ENCODE measurements at places on chromosomes 5 and 9. TPM values are rescaled to one million over a fixed set of nuclear protein-coding genes. Genes with fewer than 3 reads are reported as not detected.
A peak's percentile ranks its signal among the peaks of the same experiment; 100 is the strongest.

Gene DRD1
- total RNA-seq = 0.06 TPM

DNA sequence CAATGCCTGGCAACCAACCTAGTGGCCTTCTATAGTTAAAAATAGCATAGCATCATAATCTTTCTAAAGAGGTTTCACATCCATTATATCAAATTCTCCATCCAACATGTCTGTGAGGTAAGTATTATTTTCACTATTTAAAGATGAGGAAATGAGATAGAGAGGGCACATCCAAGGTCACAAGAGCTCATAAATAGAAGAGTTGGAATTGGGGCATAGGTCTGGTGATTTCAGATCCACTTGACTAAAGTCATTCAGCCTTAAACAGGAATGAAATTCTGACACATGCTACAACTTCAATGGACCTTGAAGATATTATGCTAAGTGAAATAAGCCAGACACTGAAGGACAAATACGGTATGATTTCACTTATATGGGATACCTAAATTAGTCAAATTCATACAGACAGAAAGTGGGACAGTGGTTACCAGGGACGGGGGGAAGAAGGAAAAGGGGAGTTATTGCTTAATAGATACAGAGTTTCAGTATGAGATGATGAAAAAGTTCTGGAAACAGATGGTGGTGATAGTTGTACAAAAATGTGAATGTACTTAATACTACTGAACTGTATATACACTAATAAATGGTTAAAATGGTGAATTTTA lies 259.6 kb upstream of the NR4A3 start:
- H3K4me1 ChIP-seq = no peaks in the 10 kb centered on the region
- H3K36me3 ChIP-seq = no peaks in the 10 kb centered on the region
- no peak overlapping the region for H3K4me3 ChIP-seq
- no peak overlapping the region for H3K27ac ChIP-seq

GRCh38 chr5:50768634-50769033 lies 102.2 kb downstream of the PARP8 start:
- H3K27me3 ChIP-seq = no peaks in the 10 kb centered on the region
- H3K4me1 ChIP-seq = no peaks in the 10 kb centered on the region
- H3K4me3 ChIP-seq = no peak overlapping the region
- H3K36me3 ChIP-seq = no peaks in the 10 kb centered on the region
- no peak overlapping the region for H3K27ac ChIP-seq

DNA sequence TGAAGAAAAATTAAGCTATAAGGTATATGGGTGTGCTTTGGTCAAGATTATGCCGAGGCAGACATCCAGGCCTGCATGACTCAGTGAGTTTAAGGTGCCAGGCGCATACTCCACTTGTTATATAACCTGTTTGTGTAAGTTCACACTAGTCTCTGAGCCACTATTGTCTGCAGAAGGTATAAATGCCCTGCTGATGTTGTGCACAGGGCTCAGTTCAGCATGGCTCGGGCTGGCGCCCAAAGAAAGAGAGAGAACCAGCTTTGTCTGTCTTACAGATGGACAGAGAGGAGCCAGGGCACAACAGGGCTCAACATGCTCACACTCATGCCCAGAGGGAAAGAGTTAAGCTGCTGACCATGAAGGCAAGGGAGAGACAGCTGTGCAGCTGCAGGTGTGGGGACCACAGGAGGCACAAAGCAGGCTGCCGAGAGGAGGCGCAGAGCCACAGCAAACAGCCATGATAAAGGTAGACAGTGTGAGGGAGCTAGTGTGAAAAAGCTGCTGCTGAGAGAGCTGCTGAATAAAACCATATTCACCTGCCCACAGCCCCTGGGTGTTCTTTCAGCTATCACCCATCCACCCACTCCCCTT lies 1587.6 kb upstream of the C9orf72 start:
- no peak overlapping the region for H3K4me3 ChIP-seq
- no peaks in the 10 kb centered on the region for H3K36me3 ChIP-seq
- H3K27me3 ChIP-seq = no peaks in the 10 kb centered on the region
- no peak overlapping the region for H3K27ac ChIP-seq

DNA sequence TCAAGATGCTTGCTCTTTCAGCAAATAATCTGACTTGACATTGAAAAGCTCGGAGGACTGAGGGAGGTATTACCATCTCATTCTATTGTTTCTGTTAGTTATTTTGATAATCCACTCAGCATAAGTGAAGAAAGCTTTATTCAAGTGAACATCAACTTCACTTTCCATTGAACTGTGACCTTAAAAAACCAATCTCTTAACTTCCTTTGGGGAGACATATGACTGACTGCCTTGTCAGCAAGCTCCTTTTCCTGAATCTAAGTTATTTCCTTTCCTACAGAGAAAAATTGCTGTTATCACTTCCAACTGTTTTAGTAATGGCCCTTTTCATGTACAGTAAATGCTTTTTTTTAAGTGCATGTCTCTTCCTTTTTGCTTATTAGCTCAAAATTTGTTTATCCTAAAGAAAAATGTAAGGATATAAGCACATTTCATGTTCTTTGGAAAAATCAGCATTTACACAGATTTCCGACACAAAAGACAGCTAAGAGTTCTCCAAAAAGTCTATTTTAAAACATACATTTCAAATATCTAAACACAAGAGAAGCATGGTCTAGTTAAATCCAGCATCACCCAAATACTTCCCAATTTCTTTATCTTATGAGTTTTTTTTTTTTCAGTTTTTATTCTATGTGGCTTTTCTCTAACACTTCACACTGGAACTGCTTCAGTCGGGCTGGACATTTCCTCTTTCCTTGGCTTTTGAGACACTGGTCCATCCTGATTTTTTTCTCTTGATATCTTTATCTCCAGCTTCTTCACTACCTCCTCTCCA lies 117.9 kb upstream of the DAB2 start:
- no peak overlapping the region for H3K27ac ChIP-seq
- H3K27me3 ChIP-seq = no peaks in the 10 kb centered on the region
- no peak for DNase-seq
- H3K4me3 ChIP-seq = no peak overlapping the region

- peaks cover 18% of the 10 kb centered on the region for H3K4me1 ChIP-seq
- DNase-seq = no peak
- no peaks in the 10 kb centered on the region for H3K36me3 ChIP-seq
- H3K4me3 ChIP-seq = no peak overlapping the region
- no peaks in the 10 kb centered on the region for H3K27me3 ChIP-seq
These were observed 3.0 kb upstream of the AUH start for GRCh38 chr9:91364702-91365101.

GRCh38 chr9:86452201-86452828 lies 98.1 kb upstream of the TUT7 start:
- H3K36me3 ChIP-seq = no peaks in the 10 kb centered on the region
- H3K27ac ChIP-seq = no peak overlapping the region
- H3K4me1 ChIP-seq = peaks cover 22% of the 10 kb centered on the region
- no peaks in the 10 kb centered on the region for H3K27me3 ChIP-seq

- no peak for DNase-seq
- no peaks in the 10 kb centered on the region for H3K27me3 ChIP-seq
- H3K27ac ChIP-seq = no peak overlapping the region
- H3K4me1 ChIP-seq = no peaks in the 10 kb centered on the region
These were observed 48.5 kb downstream of the PLEKHG4B start for GRCh38 chr5:140443-140829.

GRCh38 chr5:37860206-37860605 lies 20.4 kb upstream of the GDNF start:
- no peaks in the 10 kb centered on the region for H3K36me3 ChIP-seq
- H3K27ac ChIP-seq = no peak overlapping the region
- H3K4me1 ChIP-seq = no peaks in the 10 kb centered on the region
- no peak overlapping the region for H3K4me3 ChIP-seq
- H3K27me3 ChIP-seq = no peaks in the 10 kb centered on the region

GRCh38 chr5:74945561-74946165 lies 79.5 kb upstream of the FAM169A start:
- H3K27ac ChIP-seq = no peak overlapping the region
- no peak overlapping the region for H3K4me3 ChIP-seq
- no peak for DNase-seq
- no peaks in the 10 kb centered on the region for H3K36me3 ChIP-seq
- H3K4me1 ChIP-seq = no peaks in the 10 kb centered on the region

DNA sequence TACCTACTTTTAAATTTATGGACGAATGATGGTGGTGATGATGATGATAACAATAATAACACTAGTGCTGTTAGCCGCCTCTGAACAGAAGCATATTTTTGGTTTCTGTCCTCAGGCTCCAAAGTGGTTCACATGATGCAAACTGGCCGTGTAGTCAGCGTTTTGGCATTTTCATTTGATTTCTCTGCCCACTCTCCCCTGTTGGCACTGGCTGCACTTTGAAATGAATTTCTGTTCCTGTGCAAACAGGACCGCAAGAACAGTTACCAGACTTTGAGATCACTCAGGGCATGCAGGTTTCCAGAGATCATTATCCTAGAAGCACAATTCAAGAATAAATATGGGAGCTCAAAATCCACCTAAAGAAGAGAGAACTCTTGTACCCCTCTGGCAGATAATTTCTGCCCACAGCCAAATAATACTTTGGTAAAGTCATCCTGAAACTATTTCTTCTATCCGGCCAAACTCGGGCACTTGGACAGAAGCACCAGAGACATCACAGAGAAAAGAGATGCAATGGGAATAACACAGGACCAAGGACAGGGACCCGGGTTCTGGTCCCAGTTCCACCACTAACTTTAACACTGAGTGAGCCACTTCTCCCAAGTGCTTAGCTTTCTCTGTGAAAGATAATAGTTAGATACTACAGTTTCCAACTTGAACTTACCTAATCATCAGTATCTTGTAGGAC lies 201.7 kb upstream of the PTGER4 start:
- peaks cover 15% of the 10 kb centered on the region for H3K4me1 ChIP-seq
- no peaks in the 10 kb centered on the region for H3K36me3 ChIP-seq
- no peaks in the 10 kb centered on the region for H3K27me3 ChIP-seq
- no peak overlapping the region for H3K27ac ChIP-seq
- DNase-seq = no peak

DNA sequence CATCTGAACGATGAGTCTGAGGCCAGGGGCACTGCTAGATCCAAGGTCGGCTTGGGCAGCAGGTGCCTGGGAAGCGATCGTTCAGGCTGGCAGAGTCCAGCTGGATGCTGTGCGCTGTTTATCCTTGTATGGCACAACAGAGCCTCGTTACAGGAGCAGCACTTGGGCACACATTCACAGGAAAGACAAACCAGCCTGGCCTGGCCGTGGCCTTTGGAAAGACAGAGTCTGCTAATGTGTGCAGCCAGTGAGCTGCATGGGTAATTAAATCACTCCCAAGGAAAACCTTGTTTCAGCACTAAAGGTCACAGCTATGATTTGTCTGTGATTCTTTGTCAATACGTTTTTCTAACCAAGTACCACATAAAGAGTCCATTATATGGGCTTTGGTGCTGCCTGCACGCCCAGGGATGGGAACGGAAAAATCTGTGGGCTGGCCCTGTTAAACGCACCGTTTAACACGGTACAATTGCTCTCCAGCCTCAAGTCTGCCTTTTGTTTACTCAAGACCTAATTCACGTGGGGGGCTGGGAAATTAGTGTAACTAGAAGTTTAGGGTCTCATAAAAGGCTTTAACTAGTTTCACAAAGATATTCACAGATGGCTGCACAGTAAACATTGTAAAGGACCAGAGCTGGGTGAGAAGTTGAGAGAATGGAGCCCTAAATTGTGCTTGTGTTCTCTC lies 509.3 kb downstream of the KDM4C start:
- H3K36me3 ChIP-seq = no peaks in the 10 kb centered on the region
- H3K4me3 ChIP-seq = no peak overlapping the region
- H3K27me3 ChIP-seq = no peaks in the 10 kb centered on the region

- H3K4me1 ChIP-seq = peaks cover 8% of the 10 kb centered on the region
- no peak overlapping the region for H3K4me3 ChIP-seq
- H3K27ac ChIP-seq = no peak overlapping the region
- H3K36me3 ChIP-seq = no peaks in the 10 kb centered on the region
These were observed 30.9 kb downstream of the SARDH start for GRCh38 chr9:133707065-133707762.

- DNase-seq = no peak
- H3K36me3 ChIP-seq = no peaks in the 10 kb centered on the region
- H3K4me3 ChIP-seq = no peak overlapping the region
- no peaks in the 10 kb centered on the region for H3K4me1 ChIP-seq
These were observed 18.4 kb downstream of the AGXT2 start for GRCh38 chr5:35029333-35029732.

- no peaks in the 10 kb centered on the region for H3K36me3 ChIP-seq
- no peaks in the 10 kb centered on the region for H3K27me3 ChIP-seq
- no peaks in the 10 kb centered on the region for H3K4me1 ChIP-seq
- peak; percentile 14 for DNase-seq
- H3K27ac ChIP-seq = no peak overlapping the region
- H3K4me3 ChIP-seq = no peak overlapping the region
These were observed 110.7 kb upstream of the NFIL3 start for GRCh38 chr9:91534374-91534773.

GRCh38 chr5:1477341-1477740 lies 32.1 kb upstream of the SLC6A3 start:
- H3K27me3 ChIP-seq = no peaks in the 10 kb centered on the region
- no peak overlapping the region for H3K4me3 ChIP-seq
- peaks cover 50% of the 10 kb centered on the region for H3K36me3 ChIP-seq
- DNase-seq = no peak
- H3K4me1 ChIP-seq = peaks cover 8% of the 10 kb centered on the region

- no peaks in the 10 kb centered on the region for H3K27me3 ChIP-seq
- H3K4me1 ChIP-seq = no peaks in the 10 kb centered on the region
- no peak overlapping the region for H3K4me3 ChIP-seq
- no peak overlapping the region for H3K27ac ChIP-seq
These were observed 930.3 kb upstream of the ARRDC3 start for GRCh38 chr5:92313385-92313784.

DNA sequence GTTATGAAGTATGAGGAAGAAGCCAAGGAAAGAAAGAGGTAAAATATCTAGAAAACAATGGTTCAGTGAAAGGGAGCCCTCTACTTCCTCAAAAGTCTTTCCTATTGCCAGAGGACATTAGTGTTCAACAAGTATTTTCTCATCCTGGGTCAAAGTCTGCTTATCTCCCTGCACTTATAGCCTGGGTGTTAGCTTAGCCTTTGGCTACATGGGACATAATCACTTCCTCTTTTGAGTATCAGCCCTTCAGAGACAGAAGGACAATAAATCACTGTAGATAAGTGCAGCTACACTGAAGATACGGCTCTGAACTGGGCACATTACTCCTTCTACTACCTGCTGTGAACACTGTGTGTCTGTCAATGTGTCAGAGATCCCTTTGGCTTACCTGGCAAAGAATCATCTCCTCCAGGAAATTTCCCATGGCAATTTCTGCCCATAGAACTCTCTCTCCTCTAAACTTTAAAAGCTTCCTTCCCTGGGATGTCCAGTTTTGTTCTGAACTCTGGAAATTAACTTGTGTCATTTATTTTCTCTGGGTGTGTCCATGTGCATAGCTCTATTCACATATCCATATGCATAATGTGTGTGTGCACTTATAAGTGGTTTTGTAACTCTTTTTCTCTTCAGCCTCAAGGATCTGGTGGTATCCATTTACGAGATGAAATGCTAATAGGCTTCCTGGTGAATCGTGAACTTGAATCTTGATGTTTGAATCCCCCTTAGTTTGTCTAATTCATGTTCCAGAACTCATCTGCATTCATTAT lies 30.0 kb upstream of the RECK start:
- H3K4me1 ChIP-seq = peaks cover 6% of the 10 kb centered on the region
- no peaks in the 10 kb centered on the region for H3K36me3 ChIP-seq
- no peak for DNase-seq
- H3K27me3 ChIP-seq = no peaks in the 10 kb centered on the region
- H3K4me3 ChIP-seq = no peak overlapping the region

- H3K27me3 ChIP-seq = peaks cover 8% of the 10 kb centered on the region
- H3K27ac ChIP-seq = peak overlapping the region; percentile 99
- peak overlapping the region; percentile 98 for H3K4me3 ChIP-seq
- peaks cover 41% of the 10 kb centered on the region for H3K36me3 ChIP-seq
- peaks cover 35% of the 10 kb centered on the region for H3K4me1 ChIP-seq
- peak; percentile 96 for DNase-seq
These were observed 4.5 kb downstream of the DUSP1 start for GRCh38 chr5:172766287-172767108.

Gene DDX41
- 92.1 TPM for total RNA-seq
